ENCODE measurements at places on chromosomes 11 and 22.

DNA sequence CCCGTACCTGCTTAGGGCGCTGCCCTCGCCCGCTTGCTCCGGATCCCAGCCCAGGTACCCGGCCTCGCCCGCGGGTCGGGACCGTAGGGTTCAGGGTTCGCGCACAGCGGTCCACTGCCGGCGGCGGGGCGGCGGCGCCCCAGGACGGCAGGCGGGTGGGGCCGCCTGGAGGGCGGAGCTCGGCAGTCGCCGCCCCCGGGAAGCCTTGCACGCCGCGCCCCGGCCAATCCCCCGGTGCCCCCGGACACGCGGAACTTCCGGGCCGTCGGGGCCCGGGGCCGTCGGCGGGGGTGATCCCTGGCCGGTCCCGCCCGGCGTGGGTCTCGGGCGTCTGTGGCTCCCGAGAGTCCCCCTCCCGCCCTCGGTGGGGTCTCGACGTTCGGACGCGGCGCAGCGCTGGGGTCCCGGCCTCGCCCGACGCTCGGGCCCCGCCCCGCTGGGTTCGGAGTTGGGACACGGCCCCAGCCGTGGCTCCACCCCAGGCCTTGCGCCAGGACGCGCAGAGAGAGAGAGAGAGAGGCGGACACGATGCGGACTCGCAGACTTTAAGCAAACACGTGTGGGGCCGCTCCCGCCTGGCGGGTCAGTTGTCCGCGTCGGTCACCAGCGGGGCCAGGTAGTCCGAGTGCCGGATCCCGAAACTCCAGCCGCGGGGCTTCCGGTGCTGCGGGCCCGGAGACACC, at the start of gene TYMP:
TYMP (minus strand) TSS at position 116 of the 683 bp plus-strand sequence. CDS start 303 bp downstream, outside the sequence.
- no peak for DNase-seq

DNA sequence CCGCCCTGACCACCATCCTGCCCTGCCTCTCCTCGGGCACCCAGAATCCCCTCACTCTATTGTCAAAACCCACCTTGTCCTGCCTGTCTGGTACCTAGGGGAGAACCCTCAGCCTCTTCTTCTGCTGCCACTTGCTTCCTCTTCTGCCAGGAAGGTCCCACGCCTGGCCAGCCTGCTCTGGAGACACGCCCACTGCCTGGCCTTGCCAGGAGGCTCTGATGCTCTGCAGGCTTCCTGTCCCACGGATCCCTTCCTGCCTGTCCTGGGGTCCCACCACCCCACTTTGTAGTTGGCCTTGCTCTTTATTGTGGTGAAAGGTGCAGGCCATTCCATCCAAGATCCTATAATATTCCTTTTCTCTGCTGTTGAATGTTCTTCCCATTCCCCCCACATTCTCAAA, 63.4 kb downstream of the BMAL1 start:
- no peak for DNase-seq

DNA sequence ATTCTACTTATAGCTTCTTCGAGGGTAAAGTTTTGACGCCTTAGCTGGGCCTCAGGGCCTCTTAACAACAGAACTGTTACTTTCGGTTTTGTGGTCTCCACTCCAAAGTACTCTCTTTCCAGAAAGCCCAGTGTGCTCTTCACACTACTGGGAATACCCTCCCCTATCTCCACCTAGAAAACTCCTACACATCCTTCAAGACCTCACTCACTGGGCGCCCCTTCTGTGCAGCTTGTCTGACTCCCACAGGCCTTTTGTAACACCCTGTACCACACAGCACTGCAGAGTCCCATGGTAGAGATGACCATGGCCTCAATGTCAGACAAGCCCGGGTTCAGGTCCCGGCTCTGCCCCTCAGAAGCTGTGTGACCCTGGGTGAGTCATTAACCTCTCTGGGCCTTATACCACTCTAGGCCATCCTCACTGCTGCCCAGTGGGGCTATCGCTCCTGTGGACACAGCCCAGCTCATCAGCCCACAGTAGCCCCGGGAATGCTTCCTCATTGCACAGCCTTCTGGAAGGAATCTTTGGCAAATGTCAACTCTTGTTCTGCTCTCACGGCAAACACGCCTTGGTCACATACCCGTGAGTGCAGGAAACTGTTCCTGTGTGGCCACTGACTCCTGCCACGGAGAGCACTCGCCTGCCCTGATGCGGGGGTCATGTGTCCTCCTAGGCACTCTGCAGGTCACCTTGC, 51.4 kb downstream of the SHISAL1 start:
- DNase-seq, result no peak

GRCh38 chr22:44173154-44173553, 7.6 kb upstream of the PARVG start:
- DNase-seq, result no peak

DNA sequence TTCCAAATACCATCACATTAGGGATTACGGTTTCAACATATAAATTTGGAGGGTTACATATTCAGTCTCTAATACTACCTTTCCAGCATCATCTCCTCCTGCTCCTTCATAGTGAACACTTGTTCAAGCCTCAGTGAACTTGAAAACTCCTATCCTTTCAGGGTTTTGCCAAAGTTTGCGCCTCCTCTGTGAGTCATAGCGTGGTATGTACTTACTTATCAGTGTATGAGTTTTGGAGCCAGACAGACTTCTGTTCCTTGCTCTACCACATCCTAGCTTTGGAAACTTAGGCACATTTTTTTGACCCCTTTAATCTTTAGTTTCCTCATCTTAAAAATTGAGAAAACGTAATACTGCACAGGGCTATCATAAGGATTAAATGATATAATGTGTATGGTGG, 160.1 kb upstream of the ZC3H12C start:
- DNase-seq, result no peak

DNA sequence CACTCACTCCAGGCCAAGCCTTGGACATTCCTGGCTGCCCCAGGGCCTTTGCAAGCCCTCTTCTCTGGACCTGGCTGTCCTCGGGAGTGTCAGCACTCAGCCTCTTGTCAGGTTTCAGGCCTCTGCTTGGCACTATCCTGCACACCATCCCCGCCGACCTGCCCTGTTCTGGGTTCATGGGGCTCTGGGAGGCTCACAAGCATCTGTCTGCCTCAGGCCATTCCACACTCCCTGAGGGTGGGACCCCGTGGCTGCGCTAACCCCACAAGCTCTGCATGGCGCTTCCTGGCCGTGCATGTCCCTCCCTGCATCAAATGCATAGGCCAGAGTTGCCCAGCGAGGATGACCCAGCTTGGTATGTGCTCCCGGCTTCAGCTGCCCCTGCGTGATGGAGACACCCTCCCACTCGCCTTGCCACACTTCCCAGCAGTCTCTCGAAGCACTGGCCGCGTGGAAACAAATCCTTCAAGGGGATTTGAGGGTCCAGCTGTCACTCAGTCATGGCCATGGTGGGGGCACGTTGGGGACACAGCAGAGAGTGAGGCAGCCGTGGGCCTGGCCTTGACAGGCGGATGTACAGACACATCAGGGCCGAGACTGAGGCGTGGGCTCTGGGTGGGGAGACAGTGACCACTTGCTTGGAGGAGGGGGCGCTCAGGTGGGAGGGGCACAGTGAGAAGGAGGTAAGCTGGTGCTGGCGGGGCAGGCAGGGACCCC, 87.3 kb downstream of the KCNQ1 start:
- no peak for DNase-seq

DNA sequence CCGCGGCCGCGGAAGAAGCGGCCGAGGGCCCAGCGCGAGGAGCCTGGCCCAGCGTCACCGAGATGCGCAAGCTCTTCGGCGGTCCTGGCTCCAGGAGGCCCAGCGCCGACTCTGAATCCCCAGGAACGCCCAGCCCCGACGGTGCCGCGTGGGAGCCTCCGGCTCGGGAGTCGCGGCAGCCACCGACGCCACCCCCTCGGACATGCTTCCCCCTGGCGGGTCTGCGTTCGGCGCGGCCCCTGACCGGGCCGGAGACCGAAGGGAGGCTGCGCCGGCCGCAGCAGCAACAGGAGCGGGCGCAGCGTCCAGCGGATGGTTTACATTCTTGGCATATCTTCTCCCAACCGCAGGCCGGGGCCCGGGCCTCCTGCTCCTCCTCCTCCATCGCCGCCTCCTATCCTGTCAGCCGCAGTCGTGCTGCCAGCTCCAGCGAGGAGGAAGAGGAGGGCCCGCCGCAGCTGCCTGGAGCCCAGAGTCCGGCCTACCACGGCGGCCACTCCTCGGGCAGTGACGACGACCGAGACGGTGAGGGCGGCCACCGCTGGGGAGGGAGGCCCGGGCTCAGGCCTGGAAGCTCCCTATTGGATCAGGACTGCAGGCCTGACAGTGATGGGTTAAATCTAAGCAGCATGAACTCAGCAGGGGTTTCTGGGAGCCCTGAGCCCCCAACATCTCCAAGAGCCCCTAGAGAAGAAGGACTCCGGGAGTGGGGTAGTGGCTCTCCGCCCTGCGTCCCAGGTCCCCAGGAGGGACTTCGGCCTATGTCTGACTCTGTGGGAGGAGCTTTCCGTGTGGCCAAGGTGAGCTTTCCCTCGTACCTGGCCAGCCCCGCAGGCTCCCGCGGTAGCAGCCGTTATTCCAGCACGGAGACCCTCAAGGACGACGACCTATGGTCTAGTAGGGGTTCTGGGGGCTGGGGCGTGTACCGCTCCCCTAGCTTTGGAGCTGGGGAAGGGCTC, 1.2 kb downstream of the ARHGEF17 start:
- DNase-seq, result no peak

- DNase-seq, result no peak
Observed at GRCh38 chr22:43529461-43529860, 117.6 kb downstream of the MPPED1 start.

DNA sequence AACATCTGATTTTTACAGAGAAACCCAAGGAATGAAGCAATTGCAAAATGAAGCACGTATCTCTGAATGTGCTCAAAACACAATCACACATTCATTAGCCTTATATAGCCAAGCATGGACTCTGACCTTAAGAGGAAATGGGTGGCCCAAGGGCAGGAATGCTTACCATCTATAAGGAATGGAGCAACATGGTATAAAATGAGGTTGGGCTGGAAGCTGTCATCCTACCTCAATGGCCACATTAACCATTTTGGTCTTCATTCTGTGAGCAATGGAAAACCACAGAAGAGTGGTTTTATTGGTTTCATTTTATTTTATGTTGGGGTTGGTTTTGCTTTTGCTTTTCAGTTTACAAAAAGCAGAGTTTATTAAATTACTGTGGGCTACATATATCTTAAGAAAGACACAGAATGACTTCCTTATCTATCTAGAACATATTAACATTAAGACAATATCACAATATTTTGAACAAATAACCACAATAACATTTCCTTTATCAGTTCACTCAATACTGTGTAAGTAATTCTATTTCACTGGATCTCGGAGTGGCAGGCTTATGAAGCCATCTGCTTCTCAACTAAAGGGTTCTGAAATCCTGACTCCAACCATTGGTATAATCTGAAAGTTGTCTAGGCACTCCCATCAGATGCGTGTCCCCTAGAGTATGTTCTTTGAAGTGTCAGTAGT, 10.8 kb upstream of the MS4A13 start:
- no peak for DNase-seq

DNA sequence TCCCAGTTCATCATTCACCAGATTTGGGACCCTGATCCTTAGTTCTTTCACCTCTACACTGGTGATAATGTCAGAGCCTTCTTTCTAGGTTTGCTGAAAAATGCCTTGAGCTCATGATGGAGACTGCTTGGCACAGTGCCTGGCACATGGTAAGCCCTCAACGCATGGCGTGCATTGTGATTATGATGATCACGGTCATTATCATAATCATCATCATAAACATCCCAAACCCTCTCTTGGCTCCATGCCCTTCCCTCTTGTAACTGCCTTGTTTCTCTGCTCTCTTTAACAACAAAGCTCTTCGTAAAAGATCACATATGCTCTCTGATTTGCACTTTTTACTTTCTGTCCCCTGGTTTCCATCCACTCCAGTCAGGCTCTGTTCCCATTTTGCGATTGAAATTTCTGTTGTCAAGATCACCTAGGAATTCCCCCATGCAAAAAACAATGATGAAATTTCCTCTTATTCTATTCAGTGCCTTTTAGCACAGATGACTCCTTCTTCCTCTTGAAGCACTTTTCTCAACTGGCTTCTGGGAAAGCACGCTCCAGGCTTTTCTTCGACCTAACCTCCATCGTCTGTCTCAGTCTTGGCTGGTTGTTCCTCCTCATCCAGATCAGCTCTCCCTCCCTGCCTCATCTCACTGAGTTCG, 479.1 kb downstream of the OPCML start:
- no peak for DNase-seq

- no peak for DNase-seq
Observed at GRCh38 chr11:30023074-30023473, 6.2 kb upstream of the KCNA4 start.

DNA sequence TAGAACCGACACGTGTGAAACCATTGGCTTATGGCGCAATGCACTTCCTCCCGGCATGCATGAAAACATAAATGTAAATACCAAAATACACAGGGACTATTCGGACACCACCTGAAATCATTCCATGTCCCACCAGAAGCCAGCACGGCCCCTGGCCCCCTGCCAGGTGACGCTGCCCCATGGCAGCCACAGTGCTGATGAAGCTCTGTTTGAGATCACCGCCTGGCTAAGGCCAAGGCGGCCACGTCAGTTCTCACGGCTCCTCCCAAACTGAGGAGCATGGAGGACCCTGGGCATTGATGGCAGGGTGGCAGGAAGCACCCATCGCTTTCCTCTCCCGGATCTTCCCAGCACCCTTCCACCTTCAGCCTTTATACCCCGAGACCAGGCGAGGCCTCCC, 89.5 kb downstream of the CDKN1C start:
- DNase-seq, result no peak
